Midbrain (tissue), 1 donor: ENCODE measurements at places on chromosomes 3 and 15.
A peak's percentile ranks its signal among the peaks of the same experiment; 100 is the strongest.

DNA sequence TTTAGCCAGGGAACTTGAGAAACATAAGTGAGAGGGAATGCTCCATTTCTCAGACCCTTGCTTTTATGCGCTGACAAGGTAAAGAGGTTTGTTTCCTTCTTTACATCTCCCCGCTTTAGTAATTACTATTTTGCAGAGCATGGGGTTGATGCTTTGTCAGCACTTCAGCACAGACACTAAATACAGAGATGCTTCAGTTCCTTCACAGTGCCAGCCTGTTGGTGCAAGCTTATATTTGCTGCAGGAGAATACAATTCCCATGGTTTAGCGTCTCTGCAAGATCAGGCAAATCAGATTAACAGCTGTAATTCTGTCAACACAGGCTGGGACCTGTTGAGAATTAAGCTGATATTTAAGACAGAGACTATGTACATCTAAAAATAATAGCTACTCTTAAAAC lies 2.9 kb downstream of the FMN1 start:
- DNase-seq: no peak

GRCh38 chr15:40290545-40290917 lies 7.7 kb upstream of the ANKRD63 start:
- DNase-seq: no peak

DNA sequence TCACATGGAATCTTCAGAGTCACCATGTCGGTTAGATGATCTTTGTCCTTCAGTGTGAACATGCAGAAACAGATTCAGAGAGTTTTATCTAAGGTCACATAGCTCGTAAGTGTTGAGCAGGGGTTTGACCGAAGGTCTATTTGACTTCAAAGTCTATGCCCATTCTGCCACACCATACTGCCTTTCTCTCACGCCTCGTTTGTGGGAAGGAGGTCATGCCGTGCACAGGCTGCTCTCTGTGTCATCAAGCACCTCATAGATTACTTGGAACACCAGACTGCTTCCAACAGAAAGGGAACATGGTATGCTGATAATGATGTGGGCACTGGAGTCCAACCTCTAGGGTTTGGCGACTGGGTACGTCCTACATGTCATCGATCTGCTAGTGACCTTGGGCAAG lies 128.8 kb downstream of the SV2B start:
- DNase-seq: no peak

- DNase-seq: no peak
Observed at GRCh38 chr3:56469141-56469540, 874 bp upstream of the ERC2 start.

DNA sequence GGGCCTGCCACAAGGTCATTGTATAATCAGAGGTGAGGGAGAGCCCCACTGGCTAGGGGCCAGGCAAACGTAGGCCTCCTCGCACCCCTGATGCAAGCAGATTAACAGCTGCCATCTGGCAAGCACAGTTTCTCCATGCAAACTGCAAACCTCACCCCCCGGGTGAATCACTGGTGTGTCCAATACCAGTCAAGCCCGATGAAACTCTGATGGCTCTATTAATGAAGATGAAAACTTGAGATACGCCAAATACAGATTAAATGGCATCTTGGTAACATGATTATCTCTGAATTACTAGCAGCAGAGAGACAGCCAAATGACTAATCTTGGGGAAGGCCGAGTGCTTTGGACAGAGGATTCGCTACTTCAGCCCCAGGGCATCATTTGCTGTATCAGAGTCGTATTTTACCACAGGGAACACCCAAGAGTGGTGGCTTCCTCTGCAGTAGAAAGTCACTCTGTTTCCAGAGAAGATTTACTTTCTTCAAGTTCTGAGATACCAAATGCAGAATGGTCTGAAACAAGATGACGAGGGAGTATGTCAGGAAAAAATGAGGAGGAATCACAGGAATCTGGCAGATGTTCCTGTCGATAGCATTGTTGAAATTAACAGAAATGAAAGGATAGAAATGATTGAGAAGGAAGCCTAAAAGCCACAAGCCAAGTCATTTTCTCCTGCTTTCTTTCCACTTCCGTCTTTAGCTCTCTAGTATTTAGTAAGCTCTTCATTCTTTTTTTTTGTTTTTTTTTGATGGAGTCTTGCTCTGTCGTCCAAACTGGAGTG lies 96.2 kb upstream of the NR2F2 start:
- no peak for DNase-seq

GRCh38 chr15:37517191-37517895 lies 417.0 kb upstream of the MEIS2 start:
- no peak for DNase-seq

- DNase-seq: peak; percentile 78
Observed at GRCh38 chr3:49133226-49133951, 539 bp upstream of the LAMB2 start.

DNA sequence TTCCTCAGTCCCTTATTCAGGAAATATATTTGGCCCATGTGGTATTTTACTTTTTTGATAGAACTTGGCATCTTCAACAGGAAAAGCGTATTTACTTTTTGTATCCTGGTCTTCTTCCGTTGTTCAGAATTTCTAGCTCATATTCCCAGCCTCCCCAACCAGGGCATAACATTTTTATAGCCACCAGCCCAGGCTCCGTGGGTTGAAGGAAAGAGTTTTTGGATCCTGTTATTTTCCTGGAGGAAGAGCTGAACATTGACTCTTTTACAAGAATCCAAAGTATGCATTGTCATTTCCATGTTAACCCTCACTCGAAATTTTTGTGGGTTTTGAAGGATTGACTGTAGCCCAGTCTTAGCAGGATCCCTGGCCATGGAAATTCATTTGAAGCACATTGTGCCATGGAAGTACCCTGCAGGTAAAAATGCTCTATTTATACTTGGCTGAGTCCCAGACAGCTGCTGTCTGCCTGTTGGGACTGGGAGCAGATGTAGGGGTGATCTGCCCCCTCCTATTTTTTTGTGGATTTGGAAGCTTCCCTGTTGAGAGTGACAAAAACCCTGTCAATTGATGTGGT lies 98.8 kb downstream of the AKAP13 start:
- no peak for DNase-seq

DNA sequence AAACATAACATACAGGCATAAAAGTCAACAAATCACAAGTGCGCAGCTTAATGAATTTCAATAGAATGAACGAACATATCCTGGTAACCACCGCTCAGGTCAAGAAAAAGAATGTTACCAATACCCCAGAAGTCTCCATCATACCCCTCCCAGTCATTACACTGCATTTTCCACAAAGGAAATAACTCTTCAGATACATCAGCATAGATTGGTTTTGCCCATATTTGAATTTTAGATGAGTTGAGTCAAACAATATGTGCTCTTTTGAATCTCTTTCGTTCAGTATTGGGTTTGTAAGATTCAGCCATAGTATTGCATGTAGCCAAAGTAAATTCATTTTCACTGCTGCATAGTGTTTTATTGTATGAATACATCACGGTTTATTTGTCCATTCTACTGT lies 6.2 kb upstream of the RAB6B start:
- DNase-seq: no peak

- no peak for DNase-seq
Observed at GRCh38 chr15:82810890-82811426, 1.5 kb downstream of the WHAMM start.

GRCh38 chr15:36696196-36696595 lies 116.8 kb downstream of the CDIN1 start:
- no peak for DNase-seq

- DNase-seq: no peak
Observed at GRCh38 chr15:76517910-76518309, 181.3 kb downstream of the ISL2 start.

DNA sequence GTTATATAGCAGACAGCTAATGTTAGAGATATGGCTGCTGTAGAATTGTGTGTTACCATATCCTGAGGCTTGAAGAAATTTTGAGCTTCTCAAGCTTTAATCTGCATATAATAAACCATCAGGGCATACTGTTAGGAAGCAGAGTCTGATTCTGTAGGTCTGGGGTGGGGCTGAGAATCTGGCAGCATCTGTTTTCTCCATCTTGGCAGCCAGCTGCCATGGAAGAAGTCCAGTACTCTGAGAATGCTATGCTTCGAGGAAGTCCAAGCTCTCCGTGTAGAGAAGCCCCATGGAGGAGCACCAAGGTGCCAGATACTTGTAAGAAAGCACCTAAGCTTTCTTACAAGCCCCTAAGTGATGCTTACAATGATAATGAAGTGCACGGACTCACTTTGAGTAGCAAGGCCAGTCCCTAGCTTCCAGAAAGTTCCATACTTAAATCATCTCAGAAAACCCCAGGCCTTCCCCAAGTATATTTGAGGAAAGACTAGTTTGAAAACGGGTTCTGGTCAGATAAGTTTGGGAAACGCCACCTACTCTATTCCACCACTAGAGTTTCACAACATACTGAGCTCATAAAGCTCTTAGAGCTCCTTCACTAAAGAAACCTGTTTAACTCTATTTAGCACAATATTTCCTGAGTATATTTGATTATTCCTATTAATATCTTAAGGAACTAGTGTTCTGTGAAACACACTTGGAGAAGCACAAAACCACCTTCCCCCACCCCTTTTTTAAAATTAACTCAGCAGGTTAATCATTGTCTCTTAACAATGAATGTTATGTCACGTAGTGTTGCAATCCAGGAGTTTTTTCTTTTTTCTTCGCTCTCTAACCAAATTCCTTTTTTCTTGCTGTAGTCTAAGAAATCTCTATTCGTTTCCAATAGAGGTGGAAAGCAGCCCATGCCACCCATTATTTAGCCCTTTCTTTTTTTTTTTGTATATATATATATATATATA lies 59.9 kb upstream of the RASGRP1 start:
- DNase-seq: no peak
